ENCODE measurements at places on chromosomes 16 and 17. TPM values are rescaled to one million over a fixed set of nuclear protein-coding genes. Genes with fewer than 3 reads are reported as not detected.

- no peak for DNase-seq
Observed at GRCh38 chr16:25228372-25228771, 11.6 kb downstream of the AQP8 start.

DNA sequence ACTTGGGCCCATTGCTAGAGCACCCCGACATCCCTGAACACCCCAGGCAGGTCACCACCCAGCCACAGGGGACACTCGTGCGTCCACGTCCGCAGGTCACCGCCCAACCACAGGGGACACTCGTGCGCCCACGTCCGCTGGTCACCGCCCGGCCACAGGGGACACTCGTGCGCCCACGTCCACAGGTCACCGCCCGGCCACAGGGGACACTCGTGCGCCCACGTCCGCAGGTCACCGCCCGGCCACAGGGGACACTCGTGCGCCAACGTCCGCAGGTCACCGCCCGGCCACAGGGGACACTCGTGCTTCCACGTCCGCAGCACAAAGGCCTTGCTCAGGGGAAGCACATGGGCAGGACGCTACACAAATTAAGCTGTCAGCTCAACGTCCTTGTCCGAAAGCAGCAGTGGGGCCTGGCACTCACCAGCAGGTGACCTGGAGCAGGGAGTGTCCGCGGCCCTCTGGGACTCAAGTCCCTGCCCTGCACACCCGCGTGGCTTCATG lies 17.7 kb downstream of the GALNS start:
- DNase-seq, result no peak

DNA sequence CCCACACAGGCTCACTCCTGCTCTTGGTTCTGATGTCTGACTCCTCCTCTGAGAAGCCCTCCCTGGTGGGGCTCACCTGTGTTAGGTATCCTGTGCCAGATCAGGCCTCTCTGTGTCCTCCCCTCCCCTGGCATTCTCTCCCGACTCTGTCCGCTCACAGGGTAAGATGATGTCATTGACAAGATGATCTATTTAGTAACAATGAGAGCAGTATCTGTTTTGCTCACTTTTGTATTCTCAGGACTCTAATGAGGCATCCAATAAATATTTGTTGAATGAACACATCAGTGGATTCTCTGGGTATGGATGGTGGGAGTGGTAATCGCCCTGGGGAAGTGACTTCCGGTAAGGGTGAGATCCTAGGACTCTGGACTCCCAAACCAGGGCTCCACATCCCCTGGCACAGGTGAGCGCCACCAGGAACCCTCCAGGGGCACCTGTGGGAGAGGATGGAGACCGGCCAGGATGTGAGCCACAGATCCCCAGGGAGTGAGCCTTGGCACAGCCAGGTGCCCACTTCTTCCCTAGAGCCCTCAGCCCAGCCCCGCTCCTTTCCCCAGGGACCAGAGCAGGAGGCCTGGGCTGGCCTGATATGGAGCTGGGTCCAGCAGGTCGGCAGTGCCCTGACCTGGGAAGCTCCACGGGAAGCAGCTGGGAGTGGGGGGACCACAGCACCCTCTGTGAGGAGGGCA lies 5.4 kb upstream of the HAP1 start:
- no peak for DNase-seq

- no peak for DNase-seq
Observed at GRCh38 chr16:85387731-85388295, 225.3 kb upstream of the GSE1 start.

DNA sequence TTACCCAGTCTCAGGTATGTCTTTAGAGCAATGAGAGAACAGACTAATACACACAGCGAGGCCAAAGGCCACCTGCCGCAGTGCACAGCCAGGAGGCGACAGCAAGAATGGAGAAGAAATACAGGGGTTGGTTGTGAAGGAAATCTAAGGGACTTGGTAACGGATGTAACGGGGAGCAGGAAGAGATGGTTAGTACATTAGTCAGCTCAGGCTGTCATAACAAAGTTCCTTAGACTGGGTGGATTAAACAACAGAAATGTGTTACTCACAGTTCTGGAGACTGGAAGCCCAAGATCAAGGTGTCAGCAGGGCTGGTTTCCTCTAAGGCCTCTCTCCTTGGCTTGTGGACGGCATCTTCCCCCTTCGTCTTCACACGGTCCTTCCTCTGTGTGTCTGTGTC lies 47.1 kb downstream of the TVP23C start:
- DNase-seq, result no peak

DNA sequence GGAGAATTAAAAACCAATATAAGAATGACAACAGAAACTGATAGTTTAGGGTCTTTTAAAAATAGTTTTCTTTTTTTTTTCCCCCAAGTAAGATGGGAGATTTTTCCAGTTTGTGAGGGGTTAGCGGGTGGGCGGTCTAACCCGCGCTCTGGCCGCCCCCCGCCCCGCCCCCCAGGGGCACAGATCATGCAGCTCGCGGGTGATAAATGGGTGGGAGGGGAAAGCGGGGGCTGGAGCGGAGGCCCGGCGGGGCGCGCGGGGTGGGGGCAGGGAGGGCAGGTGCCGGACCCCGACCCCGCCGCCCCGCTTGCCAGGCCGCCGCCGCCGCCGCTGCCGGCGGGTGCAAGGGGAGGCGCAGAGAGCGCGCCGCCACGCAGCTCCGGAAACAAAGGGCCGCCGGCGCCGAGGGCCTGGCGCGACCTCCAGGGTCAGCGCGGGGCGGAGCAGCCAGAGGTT lies 60.1 kb upstream of the GSE1 start:
- no peak for DNase-seq

GLIS2 gene
- total RNA-seq, result not detected

ALDOA gene
- 329 TPM for total RNA-seq

KRTAP1-5 gene
- not detected for total RNA-seq
